ENCODE measurements at places on chromosomes 3 and 15.

DNA sequence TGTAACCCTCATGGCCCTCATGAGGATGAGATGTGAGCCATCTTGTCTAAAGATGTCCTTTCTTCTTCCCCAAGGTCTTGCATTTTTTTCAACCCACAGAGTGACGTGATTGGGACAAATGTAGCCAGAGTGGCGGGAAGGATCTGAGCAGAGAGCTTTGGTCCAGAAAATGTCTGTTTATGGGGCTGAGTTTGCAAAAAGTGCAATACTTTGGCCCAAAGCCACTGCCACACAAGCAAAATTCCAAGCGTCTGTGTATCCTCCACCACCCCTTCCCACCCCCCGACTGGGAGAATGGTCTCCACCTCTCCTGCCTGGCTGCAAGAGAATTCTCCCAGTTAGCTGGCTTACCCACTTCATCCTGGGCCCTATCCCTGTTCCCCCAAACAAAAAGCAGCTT is 246.9 kb upstream of the LRIG1 start:
- no peak for DNase-seq

DNA sequence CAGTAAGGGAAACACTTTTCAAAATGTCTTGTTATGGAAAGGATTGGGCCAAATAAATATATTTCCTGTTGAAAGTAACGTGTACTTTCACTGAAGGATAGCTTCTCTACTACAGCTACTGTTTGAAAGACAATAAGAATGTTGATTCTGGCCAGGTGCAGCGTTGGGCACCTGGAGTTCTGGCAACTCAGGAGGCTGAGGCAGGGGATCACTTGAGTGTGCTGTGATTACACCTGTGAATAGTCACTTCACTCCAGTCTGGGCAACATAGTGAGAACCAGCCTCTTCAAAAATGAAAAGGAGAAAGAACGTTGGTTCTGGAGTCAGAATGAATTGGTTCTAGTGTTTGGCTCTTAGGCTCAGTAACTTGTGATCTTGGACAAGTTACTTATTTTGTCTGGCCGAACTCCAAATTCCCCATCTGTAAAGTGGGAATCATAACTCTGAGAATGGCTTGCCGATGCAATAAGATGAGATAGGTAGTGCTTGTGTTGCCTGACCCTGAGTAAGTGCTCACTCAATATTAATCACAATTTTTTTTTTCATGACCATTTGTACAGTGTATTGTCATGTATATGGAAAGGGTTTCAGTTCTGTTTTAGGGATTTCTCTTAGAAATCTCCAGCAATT is 310.8 kb downstream of the PTPRG start:
- DNase-seq, result no peak

- DNase-seq, result peak; percentile 23
These were observed 25.0 kb downstream of the TGFBR2 start for GRCh38 chr3:30631243-30631904.

GRCh38 chr3:128226795-128227395 is 73.6 kb downstream of the EEFSEC start:
- peak; percentile 10 for DNase-seq

DNA sequence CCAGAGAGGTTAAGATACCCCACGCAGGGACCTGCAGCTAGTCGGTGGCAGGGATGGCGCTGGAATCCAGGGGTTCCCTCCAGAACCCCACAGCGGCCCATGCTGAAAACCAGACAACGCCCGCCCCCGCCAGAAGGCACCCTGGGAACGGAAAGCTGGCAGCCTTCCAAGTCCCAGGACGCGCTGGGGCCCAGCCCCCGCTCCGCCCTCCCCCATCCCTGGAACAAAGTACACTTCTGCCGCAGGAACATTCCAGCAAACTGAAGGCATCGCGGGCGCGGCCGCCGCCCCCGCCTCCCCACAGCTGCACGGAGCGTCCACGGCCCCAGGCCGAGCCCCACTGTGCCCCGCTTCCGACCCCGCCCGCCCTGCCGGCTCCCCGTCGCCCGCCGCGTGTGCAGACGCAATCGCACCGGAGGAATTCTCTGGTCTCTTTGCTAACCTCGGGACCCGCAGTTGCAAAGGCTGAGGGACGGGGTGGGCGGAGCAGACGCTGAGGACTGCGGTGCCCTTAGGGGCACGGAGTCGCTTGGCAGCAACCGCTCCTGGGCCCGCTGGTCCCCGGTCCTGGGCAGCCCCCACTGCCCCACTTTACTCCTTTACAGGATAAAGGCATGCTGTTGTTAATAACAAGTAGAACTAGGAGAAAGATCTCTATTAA is 44.8 kb upstream of the RNU6-1 start:
- peak; percentile 21 for DNase-seq

DNA sequence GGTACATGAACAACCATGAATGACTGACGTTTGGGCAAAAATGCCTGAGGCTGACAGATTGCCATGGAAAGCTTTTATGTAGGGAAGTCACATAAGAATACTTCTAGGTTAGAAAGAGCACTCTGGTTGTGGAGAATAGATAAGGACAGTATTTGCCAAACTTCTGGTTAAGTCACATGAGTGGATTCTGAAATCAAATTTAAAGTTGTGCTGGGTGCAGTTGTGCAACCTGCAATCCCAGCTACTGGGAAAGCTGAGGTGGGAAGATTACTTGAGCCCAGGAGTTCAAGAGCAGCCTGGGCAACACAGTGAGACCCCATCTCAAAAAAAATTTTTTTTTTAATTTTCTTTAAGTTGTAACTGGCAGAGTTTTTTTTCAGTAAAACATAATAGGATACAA is 7.2 kb upstream of the ZNF148 start:
- DNase-seq, result no peak

DNA sequence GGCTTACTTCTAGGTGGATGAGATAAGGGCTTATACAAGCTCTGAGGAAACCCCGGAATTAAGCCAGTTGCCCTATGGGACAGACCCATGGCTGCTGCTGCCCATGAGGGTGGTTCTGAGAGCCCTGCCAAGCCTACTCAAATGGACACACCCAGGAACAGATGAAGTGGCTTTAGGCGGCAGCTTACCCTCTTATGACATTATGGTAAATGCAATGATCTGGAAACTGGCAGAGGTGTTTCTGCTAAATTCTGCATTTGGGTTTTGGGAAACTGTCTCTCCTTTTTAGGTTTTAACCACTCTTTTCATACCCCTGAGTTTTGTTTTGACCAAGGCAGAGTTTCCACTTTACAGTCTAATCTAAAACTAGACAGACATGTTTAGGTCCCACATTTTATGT is 9.0 kb upstream of the ZBED2 start:
- no peak for DNase-seq

- DNase-seq, result no peak
These were observed 392.5 kb downstream of the FOXP1 start for GRCh38 chr3:71191031-71191482.

- DNase-seq, result no peak
These were observed 17.4 kb upstream of the TRMT10C start for GRCh38 chr3:101544161-101544850.

DNA sequence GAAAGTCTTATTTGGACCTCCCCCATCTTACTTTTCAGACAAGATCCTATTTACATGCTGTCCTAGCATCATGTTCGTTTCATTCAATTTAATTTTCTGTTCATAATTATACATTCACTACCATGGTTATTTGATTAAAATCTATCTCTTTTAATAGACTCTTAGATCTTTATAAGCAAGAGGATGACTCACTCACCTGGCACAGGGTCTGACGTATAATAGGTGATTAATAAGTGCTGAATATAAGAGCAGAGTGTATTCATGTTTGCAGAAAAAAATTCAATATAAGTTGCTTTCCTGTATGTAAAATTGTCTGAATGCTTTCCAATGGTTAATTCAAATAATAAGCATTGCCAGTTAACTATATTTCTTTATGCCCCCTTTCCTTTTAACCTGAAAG is 165.5 kb upstream of the CBLB start:
- DNase-seq, result no peak

DNA sequence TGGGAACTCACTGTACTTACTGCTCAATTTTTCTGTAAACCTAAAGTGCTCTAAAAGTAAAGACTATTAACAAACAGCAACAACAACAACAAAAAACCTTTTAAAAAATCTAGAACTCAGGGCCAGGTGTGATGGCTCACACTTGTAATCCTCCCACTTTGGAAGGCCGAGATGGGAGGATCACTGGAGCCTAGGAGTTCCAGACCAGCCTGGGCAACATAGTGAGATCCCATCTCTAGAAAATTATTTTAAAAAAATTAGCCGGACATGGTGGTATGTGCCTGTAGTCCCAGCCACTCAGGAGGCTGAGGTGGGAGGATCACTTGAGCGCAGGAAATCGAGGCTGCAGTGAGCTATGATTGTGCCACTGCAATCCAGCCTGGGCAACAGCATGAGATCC is 161.8 kb downstream of the NUP210 start:
- DNase-seq, result no peak

DNA sequence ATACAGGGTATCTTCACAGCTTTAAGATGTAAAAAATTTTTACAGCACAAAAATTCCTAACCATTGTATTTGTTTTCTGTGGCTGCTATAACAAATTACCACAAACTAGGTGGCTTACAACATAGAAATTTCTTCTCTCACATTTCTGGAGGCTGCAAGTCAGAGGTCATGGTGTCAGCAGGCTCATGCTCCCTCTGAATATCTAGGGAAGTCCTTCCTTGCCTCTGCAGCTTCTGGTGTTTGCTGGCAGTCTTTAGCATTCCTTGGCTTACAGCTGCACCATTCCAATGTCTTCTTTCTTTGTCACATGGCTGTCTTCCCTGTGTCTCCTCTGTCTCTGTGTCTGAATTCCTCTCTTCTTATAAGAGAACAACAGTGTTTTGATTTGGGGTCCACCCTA is 310.2 kb upstream of the SUCLG2 start:
- DNase-seq, result no peak

- DNase-seq, result no peak
These were observed 339.1 kb upstream of the RGMA start for GRCh38 chr15:93428150-93428549.

DNA sequence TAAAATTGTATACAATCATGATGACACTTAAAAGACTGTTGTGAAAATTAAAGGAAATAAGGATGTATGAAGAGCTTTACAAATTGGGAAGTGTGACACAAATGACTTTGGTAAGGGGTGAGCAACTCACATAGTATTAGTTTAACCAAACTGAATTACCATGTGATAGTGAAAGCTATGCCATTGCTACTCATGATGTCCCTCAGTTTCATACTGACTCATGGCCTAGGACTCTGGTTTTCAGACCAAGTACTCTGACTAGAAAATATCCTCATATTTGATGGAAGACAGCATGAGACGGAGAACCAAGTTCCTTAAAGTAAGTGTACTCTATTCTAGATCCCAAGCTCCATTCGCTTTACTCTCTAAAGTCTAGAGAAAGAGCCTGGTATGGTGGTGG is 203.2 kb upstream of the ICE2 start:
- DNase-seq, result no peak

GRCh38 chr15:88118035-88118434 is 138.5 kb downstream of the NTRK3 start:
- DNase-seq, result no peak

GRCh38 chr3:147654827-147655226 is 245.7 kb downstream of the ZIC1 start:
- DNase-seq, result no peak

- no peak for DNase-seq
These were observed 62.2 kb downstream of the DNAJB8 start for GRCh38 chr3:128404276-128405068.

GRCh38 chr3:114108137-114108536 is 51.6 kb downstream of the QTRT2 start:
- DNase-seq, result no peak

DNA sequence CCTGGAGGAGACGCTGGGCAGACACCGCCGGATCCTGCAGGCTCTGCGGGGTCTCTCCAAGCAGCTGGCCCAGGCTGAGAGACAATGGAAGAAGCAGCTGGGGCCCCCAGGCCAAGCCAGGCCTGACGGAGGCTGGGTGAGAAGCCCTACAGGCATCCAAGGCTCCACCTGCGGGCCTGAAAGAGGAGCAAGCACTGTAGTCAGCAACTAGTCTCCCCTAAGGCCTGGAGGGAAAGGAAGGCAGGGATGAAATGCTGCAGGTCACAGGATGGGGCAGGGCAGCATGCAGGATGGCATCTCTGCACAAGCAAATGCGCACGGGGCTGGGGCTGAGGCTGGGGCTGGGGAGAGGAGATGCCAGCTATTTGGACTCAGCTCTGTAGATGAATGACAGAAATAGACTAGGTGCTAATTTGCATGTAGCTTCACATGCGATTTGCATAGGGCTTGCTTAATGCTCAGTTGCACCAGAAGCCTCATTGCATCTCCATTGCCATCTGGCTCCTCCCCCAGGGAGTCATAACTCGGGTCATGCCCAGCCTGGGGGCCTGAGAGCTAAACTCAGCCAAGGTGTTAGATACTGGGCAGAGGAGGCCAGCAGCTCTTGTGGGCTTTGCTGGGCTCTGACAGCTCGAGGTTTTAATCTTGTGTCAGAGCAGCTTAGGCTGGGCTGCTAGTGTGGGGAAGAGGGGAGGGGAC is 5.2 kb upstream of the CPLX3 start:
- DNase-seq, result no peak

- DNase-seq, result no peak
These were observed at the start of gene ATP2B2 for GRCh38 chr3:10505050-10505790. Gene ATP2B2, minus strand, starts transcription at chr3:10505586. Its CDS starts 56,043 bp downstream, at chr3:10449543.

DNA sequence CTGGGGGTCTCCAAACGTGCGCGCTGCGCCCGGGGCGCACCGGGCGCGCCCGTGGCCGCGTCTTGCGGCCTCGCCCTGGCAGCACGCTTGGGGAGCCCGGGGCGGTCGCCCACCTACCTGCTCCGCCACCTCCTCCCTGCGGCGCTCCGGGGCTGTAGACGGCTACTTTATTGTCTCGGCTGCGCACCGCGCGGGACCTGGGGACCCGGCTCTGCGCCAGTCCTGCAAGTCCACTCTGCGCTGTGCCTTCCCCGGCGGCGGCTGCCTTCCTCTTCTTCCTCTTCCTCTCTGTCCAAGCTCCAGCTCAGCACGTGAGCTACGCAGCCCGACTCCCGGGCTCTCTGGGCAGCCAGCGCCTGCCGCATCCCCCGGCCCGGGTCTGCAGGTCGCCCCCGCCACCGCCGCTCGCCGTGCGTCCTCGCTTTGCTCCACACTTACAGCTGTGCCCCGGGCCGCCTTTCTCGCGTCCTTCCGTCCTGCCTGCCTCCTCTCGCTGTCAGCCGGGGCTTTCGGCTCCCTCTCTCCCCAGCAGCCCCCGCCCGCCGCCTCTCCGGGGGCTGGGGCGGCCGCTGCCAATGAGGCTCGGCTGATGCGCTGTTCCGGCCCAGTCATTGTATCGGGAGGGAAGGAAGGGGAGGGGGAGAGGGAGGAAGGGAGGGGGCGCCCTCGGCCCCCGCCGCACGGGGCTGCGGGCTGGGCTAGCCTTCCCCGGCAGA is 156.4 kb upstream of the FRMD4B start:
- DNase-seq, result no peak

DNA sequence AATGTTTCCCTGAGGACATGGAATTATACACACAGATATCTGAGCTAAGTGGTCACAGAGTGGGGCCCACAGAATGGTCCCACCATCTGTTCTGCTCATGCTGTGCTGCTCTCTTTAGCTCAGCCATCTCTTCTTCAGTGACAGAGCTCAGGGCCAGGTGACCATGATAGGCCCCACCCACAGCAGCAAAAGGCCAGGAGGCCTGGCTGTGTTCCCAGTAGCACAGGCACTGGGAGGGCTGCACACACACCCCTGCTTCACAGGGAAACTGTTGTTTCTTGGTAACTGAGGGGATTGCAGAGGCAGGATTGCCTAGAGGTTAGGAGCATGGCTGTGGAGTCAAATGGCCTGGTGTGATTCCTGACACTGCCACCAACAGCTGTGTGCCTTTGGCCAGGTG is 4.8 kb upstream of the FBXW12 start:
- no peak for DNase-seq
